ENCODE measurements at places on chromosomes 12 and 14. TPM values are rescaled to one million over a fixed set of nuclear protein-coding genes. Genes with fewer than 3 reads are reported as not detected.
A peak's percentile ranks its signal among the peaks of the same experiment; 100 is the strongest.

COQ10A gene
- total RNA-seq, result 24.3 TPM

DHRS1 gene
- total RNA-seq, result 1.9 TPM

DNA sequence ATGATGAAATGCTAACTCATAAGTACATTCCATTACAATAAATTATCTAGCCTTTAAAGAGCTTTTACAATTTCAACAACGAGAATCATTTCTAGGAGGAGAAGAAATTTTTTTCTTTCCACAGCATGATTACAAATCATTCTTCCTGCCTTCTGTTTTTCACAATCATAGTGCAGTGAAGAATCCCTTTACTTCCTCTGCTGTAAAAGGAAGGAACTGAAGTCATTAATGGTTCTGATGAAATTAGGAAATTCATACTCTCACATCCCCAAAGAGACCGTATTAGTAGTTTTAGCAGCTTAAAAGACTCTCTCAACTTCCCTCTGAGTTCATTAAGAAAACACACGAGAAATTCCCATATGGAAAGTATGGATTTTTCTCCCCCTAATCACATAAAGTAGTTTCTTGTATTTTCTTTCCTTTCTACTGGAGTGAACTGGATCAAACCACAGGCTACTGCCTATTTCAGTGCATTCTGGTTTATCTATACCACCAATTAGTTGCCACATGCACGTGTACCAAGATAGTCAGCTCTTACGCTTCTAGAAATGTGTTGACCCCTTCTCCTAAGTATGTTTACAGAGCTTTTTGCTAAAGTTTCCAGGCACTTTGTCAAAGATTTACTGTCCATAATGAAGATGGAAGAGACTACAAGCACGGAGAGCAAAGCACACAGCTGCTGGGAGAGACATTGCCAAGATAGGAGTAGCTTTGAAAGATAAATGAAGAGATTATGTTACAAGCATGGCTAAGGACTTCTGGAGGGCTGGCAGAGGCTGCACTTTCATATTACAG, 58.9 kb upstream of the KITLG start:
- no peak for DNase-seq

TAS2R8 gene
- not detected for total RNA-seq

DNA sequence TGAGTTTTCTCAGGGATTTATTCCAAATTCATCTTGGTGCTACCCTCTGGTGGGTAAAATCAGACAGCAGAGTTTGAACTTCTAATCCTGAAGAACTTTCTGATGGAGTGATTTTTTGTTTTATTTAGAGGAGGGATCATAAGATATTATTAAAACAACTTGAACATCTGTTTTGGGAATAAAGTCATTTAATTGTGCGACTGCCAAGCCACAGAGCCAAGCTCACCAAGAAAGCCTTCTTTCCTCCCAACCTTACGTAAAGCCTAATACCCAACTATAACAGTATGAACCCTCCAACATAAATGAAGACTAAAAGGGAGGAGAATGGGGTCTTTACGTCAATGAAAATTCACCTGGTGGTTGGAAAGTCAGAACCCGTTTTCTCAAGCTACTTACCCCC, 205.5 kb upstream of the IGF1 start:
- no peak for DNase-seq

DNA sequence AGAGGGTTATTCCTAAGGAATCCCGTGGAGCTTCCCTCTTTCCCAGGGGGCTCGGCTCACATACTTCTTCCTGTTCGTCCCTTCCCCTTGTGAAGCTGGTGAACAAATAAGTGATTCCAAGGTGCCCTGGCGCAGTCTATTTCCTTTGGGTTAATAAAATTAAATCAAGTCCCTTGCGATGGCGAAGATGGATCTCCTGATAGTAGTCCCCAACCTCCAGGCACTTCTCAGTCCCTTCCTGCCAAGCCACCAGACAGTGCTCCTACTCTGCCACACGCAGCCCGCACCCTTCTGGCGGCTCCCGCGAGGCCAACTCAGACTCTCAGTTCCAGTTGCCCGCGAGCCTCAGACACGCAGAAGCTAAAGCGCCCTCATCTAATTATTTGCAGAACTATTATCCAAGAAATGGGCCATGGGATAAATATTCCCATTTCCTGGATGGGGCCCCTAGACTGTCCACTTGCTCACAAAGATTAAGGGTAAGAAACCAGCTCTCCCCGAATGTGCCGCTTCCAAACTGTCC, 2.4 kb upstream of the SIX6 start:
- DNase-seq, result no peak

DNA sequence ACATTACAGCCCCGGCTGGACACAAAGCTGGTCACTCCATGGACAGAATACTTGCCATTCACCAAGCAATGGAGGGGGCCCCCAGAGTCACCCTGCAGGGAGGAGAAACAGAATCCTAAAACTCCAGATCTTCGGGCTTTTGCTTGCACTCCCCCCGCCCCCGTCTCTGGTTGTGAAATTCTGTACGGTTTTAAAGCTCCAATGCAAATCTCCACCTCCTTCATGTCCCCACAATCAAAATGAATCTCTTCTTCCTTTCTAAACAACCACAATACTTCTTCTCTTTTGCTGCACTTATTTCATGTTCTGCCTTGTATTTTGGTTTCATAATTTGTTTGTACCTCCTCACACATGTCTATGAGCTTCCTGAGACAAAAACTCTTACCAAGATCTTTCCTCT, 5.8 kb upstream of the BIN2 start:
- DNase-seq, result no peak

DNA sequence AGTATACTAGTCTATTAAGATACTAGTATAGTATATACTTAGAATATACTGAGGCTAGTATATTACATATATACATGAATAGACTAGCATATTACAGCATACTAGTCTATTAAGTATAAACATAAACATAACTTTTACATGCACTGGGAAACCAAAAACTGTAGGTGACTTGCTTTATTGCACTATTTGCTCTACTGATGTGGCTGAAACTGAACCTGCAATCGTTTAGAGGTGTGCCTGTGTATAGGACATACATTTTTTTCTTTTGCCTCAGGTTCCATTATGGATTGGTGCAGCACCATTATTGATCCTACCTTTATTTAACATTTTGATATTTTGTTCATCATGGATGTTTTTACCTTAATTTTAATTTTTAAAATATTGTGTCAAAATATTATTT, 143.2 kb upstream of the RGS6 start:
- DNase-seq, result no peak

DNA sequence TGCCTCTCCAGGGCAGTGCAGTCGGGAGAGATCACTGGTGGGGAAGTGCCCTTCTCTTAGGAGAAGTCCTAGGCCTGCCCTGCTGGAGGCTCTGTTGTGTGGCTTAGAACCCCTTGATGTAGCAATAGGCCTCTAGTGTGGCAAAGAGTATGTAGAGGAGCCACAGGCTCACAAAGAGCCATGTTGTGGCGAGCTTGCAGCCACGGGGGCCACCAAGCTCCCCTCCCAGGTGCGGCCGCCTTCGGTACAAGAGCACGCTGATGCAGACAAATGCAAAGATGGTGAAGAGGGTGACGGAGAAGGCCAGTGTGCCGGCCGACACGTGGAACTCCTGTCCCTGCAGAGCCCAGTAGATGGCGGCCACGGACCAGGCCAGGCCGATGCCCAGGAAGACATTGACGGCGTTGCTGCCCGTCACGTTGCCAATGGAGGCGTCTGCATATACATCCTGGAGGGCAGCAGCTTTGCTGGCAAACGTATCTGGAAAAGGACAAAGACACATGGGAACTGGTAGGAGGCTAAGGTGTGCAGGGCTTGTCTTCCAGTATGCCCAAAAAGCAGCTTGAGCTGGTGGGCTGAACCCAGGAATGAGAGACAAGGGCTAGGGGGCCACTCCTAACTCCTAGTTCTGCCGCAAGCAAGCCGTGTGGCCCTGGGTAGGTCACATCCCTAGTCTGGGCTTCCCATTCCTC, 142.8 kb downstream of the SLC8A3 start:
- DNase-seq, result peak; percentile 56

Measured in psoas muscle (tissue), 8 donors.